Kidney (tissue), 22 donors: ENCODE measurements at places on chromosomes 3 and 15. TPM values are rescaled to one million over a fixed set of nuclear protein-coding genes. Genes with fewer than 3 reads are reported as not detected.

GOLGA8S gene
- polyA plus RNA-seq, result 0.13 TPM

USP50 gene
- polyA plus RNA-seq, result not detected

- H3K27ac ChIP-seq, result no peak overlapping the region
- H3K36me3 ChIP-seq, result no peaks in the 10 kb centered on the region
- H3K27me3 ChIP-seq, result no peaks in the 10 kb centered on the region
- DNase-seq, result peak; percentile 74
These were observed 25.9 kb downstream of the MELTF start for GRCh38 chr3:197003461-197004385.

DNA sequence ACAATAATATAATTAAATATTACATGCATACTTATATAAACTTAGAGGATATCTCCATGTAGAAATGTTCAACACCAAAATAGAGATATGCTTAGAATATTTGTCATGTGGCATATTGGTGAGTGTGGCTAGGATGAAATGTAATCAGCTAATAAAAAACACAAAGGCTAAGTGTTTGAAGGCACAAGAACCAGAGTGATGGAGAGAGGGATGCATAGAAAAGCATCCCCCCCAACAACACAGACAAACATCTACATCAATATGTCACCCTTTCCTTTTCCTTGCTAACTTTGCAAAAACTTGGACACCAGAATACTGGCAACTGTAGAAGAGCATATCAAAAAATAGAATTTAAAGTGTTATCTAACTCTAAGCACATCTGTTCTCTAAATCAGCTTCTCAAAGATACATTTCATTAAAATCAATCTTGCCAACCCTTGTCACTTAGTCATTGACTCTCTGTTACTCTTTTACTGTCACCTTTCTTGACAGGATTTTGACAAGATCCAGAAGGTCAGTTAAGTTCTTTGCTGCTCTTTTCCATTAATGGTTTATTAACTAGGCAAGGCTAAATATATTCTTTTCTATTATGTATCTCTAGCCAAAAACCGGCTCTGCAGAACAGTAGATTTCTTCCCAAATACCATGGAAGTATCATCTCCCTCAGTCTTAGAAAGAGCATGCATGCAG, 695.9 kb downstream of the OTOL1 start:
- no peak overlapping the region for H3K4me3 ChIP-seq
- no peak overlapping the region for H3K27ac ChIP-seq
- H3K36me3 ChIP-seq, result no peaks in the 10 kb centered on the region
- H3K4me1 ChIP-seq, result no peaks in the 10 kb centered on the region

DNA sequence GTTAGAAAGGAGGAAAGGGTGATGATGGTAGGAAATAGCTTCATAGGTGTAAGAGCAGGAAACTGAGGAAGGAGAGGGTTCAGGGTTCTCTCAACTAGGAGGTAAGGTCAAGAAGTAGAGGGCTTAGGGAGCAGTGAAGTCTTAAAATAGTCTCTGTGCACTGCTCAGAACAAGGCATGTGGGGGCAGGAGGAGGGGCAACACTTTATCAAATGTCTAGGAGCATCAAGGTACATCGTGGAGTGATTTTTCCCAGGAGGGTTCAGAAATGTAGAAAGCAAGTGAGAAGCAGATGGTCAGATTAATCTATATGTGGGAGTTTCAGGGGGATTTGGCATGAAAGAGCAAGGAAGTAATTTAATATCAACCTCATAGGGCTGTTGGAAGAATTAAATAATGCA, 58.8 kb downstream of the TNIK start:
- H3K36me3 ChIP-seq, result no peaks in the 10 kb centered on the region
- no peak overlapping the region for H3K4me3 ChIP-seq
- H3K4me1 ChIP-seq, result no peaks in the 10 kb centered on the region
- H3K27me3 ChIP-seq, result no peaks in the 10 kb centered on the region
- H3K27ac ChIP-seq, result no peak overlapping the region

GRCh38 chr3:159032311-159032710, 230.5 kb downstream of the MFSD1 start:
- H3K27ac ChIP-seq, result no peak overlapping the region
- H3K4me3 ChIP-seq, result no peak overlapping the region
- H3K4me1 ChIP-seq, result no peaks in the 10 kb centered on the region
- H3K27me3 ChIP-seq, result no peaks in the 10 kb centered on the region

DNA sequence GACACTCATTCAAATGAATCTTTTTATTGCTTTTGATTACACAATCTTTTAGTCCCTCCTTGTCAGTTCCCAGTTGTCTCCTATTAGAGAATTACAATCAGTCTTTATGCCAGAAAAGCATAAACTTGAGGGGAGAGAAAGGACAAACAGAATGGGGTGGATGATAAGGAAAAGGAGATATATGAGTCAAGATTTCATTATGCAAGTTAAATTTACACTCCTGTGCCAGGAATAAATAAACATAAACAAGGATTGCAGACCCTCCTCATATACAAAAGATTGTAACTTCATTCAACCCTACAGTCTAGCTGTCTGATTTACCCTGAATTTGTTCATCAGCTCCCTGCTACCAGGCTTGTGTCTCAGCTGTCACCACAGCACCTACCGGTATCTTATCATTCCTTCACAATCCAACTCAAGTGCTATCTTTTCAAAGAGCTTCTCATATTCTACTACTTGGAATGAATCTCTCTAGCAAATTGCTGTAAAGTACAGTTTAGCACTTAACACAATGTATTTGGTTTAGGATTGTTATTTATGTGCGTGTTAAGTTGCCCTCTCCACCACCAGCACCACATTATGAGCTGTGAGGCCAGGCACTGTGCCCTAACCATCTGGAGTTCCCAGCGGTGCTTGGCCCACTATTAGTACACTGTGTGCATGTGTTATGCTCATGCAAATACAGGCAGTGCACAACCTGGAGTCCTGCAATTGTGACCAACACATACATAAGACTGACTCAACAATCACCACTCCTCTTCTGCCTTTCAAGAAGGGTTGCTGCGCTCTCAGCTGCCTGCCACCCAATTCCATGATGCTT, 504.1 kb downstream of the TBL1XR1 start:
- DNase-seq, result no peak
- H3K4me3 ChIP-seq, result no peak overlapping the region
- H3K27me3 ChIP-seq, result no peaks in the 10 kb centered on the region
- no peaks in the 10 kb centered on the region for H3K4me1 ChIP-seq
- H3K27ac ChIP-seq, result no peak overlapping the region

GRCh38 chr3:134073583-134073945, 43.8 kb upstream of the SLCO2A1 start:
- H3K36me3 ChIP-seq, result no peaks in the 10 kb centered on the region
- H3K4me1 ChIP-seq, result no peaks in the 10 kb centered on the region

DNA sequence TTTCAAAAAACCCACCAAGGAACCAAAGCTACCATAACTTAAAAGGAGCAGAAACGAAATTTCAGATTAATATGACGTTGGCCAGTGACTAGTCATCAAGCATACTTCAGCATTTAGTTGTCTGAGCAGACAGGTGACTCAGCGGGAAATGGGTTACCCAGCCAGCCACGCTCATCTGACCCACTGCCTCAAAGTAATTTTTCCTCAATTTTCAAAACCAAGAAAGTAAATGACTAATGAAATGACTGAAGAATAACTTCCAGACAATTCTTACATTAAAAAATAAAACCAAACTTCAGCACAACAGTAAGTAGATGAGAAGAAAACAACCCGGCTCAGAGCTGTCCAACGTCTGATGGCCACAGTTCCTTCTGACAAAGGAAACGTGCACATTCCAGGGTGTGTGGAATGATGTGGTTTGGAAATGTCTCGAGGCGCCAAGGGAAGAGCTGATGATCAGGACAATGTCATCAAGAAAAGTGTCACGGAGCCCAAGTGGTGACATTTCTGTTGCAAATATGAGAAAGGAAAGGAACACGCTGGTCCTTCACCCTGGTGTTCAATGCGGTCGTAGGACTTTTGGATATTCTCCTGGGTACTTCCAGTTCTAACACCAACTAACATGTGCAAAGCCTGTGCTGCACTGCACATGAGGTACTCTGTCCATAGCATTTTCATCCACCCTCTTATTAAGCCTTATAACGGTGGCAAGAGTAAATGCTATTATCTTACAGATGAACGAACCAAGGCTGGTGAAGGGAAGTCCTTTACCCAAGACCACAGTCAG, 79.1 kb downstream of the FOXP1 start:
- no peak overlapping the region for H3K4me3 ChIP-seq
- H3K27me3 ChIP-seq, result no peaks in the 10 kb centered on the region
- DNase-seq, result no peak
- no peaks in the 10 kb centered on the region for H3K36me3 ChIP-seq
- no peaks in the 10 kb centered on the region for H3K4me1 ChIP-seq

DNA sequence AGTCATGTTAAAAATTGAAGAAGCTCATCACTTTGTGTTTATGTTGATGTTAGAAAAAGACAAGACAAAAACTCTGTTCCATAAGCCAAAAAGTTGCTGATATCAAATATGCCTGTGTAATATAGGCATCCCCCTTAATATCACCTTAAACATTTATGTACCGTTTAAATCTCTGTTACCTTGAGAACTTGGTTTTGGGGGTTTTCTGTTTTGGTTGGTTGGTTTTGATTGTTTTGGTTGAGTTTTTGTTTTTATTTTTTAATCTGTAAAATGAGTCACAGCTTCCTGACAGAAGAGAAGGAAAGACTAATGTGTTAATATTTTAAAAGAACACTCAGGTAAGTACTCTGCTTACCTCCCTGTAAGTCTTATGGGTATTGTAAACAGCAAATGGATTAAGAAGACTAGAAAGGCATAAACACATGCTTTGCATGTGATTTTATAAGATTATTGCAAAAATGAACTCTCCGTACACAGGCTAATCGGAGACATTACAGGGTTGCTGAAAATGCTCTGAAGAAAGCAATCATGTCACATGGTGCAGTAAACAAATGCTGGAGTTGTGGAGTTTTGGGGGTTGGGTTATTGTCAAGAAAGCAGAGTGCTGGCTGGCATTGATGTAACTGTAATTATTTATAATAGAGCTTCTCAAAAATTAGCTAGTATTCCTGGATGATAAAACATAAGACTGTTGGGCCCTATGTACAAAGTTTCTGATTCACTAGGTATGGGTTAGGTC, 69.5 kb upstream of the MBNL1 start:
- no peaks in the 10 kb centered on the region for H3K36me3 ChIP-seq
- H3K27me3 ChIP-seq, result no peaks in the 10 kb centered on the region
- H3K4me3 ChIP-seq, result no peak overlapping the region
- peak overlapping the region; percentile 37 for H3K27ac ChIP-seq

- no peak overlapping the region for H3K27ac ChIP-seq
- H3K27me3 ChIP-seq, result no peaks in the 10 kb centered on the region
- no peaks in the 10 kb centered on the region for H3K4me1 ChIP-seq
- H3K36me3 ChIP-seq, result no peaks in the 10 kb centered on the region
- DNase-seq, result no peak
These were observed 76.4 kb upstream of the TRPM1 start for GRCh38 chr15:31177951-31178350.

DNA sequence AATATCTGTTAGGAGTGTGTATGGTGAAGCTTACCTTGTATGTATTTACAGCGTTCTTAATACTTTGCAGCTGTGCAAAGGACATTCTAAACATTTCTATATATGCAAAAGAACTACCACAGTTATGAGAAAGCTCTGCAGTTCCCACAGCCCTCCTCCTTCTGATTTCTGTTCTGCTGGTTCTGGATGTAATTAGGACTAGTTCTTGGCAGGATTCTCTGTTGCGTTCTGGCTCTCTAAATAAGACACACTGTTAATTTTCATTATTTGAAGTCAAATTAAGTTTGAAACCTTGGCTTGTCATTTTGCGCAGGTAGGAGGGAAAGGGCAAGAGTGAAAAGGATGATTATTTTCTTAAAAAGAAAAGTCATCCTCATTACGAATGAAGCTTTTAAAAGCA, 76.4 kb downstream of the FNDC3B start:
- no peaks in the 10 kb centered on the region for H3K4me1 ChIP-seq
- no peak for DNase-seq
- H3K36me3 ChIP-seq, result no peaks in the 10 kb centered on the region
- H3K4me3 ChIP-seq, result no peak overlapping the region
- H3K27ac ChIP-seq, result no peak overlapping the region
- no peaks in the 10 kb centered on the region for H3K27me3 ChIP-seq

- H3K27me3 ChIP-seq, result no peaks in the 10 kb centered on the region
- H3K4me1 ChIP-seq, result no peaks in the 10 kb centered on the region
- DNase-seq, result no peak
These were observed 152.3 kb downstream of the ZBTB20 start for GRCh38 chr3:114994554-114995341.

DNA sequence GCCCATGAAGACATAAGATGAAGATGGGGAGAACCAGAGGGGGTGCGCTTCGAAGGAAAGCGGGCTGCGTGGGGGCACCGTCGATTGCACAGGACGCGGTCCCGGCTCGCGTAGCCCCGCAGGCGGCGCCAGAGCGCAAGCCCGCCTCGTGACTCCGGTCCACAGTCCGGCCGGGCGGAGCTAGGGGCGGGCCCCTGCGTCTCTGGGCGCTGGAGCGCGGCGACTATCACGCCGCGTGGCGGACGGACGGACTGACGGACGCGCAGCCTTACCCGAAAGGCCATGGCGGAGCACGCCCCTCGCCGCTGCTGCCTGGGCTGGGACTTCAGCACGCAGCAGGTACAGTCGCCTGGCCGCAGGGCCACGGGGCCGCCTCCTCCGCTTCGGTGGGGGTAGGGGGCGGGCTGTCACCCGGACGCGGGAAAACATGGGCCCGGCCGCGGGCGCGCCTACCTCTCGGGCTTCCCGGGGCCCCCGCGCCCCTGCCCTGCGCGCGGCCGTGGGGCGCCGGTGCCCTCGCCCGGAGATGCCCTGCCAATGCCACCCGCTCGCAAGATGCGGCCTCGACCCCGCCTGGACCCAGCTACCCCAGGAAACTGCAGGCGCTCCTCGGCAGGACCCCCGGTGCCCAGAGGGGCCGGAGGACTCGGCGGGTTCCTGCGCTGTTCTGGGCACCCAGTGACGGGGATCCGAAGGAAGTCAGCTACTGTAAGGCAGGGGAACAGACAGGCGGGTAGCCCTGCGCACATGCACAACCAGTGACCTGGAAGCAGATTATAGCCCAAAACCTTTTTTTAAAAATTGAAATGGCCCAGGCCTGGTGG, at the start of gene XYLB:
Gene XYLB, plus strand, starts transcription at position 199 of the 824 bp plus-strand sequence. Its CDS starts 84 bp downstream, at position 283.
- peak within 1 kb of the TSS; percentile 36 for H3K27ac ChIP-seq
- DNase-seq, result peak; percentile 93
- no peaks in the 10 kb centered on the region for H3K36me3 ChIP-seq
- H3K27me3 ChIP-seq, result no peaks in the 10 kb centered on the region

GRCh38 chr3:140186421-140186920, 251.5 kb downstream of the CLSTN2 start:
- no peak overlapping the region for H3K4me3 ChIP-seq
- no peak overlapping the region for H3K27ac ChIP-seq
- no peaks in the 10 kb centered on the region for H3K27me3 ChIP-seq
- no peaks in the 10 kb centered on the region for H3K4me1 ChIP-seq
- DNase-seq, result peak; percentile 79
- H3K36me3 ChIP-seq, result no peaks in the 10 kb centered on the region

DNA sequence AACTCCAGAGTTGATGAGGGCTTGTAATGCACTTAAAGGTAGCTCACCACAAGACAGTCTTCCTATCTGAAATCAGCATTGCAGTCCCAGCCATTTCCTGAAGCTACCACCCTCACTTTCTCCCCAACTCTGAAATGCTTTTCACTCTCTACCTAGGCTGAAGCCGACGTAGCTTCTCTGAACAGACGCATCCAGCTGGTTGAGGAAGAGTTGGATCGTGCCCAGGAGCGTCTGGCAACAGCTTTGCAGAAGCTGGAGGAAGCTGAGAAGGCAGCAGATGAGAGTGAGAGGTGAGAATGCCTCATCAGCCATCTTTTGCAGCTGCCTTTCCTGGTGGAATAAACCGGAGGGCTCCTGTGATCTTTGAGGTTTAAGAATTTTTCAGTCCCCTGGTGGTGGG, 14.3 kb downstream of the TPM1 start:
- no peak overlapping the region for H3K4me3 ChIP-seq
- no peaks in the 10 kb centered on the region for H3K27me3 ChIP-seq
- no peak for DNase-seq

GRCh38 chr3:19947549-19948225, 790 bp downstream of the RAB5A start:
- peak overlapping the region; percentile 71 for H3K4me3 ChIP-seq
- no peak for DNase-seq
- peaks cover 2% of the 10 kb centered on the region for H3K4me1 ChIP-seq
- H3K27ac ChIP-seq, result peak overlapping the region; percentile 98
- H3K36me3 ChIP-seq, result no peaks in the 10 kb centered on the region
